ENCODE measurements at places on chromosomes 16 and 17. TPM values are rescaled to one million over a fixed set of nuclear protein-coding genes. Genes with fewer than 3 reads are reported as not detected.

CDC6 gene
- total RNA-seq = 58.3 TPM

ZFP1 gene
- 3.3 TPM for total RNA-seq

TMEM92 gene
- 6.9 TPM for total RNA-seq

DNAI2 gene
- total RNA-seq = not detected

STH gene
- not detected for total RNA-seq

FN3K gene
- total RNA-seq = 8.4 TPM

GAS7 gene
- total RNA-seq = not detected

TOX3 gene
- total RNA-seq = not detected

TBC1D28 gene
- not detected for total RNA-seq

SMIM5 gene
- total RNA-seq = 2.3 TPM

Data from PC-3 (cell line).